Stimulated activated naive CD8-positive, alpha-beta T cell treated with anti-CD3 and anti-CD28 coated beads, Interleukin-15, amount 100 ng/mL, for 72 hours (primary cell): ENCODE measurements at places on chromosomes 12 and 14.

- no peak for DNase-seq
These were observed 6.4 kb upstream of the GAS2L3 start for GRCh38 chr12:100566887-100567637.

DNA sequence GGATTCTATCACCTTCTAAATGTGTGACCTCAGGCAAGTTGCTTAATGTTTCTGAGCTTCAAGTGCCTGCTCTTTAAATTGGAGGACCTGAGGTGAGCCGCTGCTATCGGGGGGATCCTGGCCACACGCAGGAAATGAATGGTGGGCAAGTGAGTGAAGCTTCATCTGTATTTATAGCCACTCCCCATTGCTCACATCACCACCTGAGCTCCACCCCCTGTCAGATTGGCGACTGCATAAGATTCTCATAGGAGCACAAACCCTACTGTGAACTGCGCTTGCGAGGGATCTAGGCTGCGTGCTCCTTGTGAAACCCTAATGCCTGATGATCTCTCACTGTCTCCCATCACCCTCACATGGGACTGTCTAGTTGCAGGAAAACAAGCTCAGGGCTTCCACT lies 158.6 kb upstream of the CCND2 start:
- DNase-seq = peak; percentile 42

- no peak for DNase-seq
These were observed 145.1 kb upstream of the GRIP1 start for GRCh38 chr12:66823857-66824570.

- no peak for DNase-seq
These were observed 35.4 kb upstream of the CCDC60 start for GRCh38 chr12:119299130-119299529.

GRCh38 chr14:100440207-100440631 lies 117.1 kb downstream of the SLC25A47 start:
- peak; percentile 9 for DNase-seq

DNA sequence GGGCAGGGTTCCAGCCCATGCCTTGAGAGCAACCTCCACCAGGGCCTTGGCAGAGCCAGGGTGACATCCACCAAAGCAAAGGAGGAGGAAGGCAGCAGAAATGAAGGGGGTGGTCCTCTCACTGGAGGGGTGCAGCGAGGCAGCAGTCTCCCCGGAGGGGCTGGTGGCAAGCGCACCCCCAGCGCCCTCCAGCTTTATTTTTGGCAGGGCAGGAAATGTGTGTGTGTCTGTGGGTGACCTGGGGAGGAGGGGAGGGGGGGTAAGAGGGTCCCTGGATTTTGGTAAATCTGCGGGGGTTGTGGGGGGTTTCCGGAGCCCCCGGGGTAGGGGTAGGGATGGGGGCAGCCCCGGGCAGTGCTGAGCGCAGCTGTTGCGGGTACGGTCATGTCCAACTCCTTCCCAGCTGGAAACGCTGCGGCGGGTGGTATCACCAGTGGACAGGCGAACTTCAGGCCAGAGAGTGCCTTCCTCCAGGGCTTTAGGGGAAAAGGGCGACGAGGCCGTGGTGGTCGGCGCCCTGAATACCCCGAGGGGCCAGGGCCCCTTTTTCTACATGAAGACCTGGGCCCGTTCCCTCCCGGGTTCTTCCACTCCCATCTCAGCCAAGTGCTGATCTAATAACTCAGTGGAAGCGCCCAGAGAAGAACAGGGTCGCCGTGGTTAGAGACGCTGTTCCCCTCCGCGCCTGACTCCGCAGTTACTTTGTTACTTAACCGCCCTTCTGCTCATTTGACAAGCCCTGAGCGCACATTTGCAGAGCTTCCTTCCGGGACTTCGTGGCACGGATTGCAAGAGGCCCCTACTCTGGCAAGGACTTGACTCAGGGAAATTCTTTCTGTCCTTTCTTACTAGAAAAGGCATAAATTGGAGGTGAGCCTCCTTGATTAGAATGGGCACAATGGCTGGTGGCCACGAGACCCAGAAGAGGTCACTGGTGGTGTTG lies 55.2 kb downstream of the FOS start:
- DNase-seq = peak; percentile 52

DNA sequence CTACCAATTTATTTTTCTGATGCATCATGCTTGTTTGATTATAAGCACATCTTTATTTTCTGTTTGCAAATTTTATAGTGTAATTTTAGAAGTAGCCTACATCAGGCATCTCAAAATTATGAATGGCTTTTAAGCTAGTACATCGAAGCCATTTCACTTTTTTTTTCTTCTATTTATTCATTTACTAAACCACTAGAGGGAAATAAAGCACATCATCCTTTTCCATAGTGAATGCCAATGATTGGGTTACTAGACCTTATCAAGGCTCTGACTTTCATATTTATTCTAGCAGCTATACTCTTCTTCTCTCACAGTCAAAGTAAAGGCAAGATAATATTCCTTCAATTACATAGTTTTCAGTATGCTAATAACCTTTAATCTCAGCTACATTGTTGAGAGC lies 736.4 kb upstream of the LRFN5 start:
- no peak for DNase-seq

DNA sequence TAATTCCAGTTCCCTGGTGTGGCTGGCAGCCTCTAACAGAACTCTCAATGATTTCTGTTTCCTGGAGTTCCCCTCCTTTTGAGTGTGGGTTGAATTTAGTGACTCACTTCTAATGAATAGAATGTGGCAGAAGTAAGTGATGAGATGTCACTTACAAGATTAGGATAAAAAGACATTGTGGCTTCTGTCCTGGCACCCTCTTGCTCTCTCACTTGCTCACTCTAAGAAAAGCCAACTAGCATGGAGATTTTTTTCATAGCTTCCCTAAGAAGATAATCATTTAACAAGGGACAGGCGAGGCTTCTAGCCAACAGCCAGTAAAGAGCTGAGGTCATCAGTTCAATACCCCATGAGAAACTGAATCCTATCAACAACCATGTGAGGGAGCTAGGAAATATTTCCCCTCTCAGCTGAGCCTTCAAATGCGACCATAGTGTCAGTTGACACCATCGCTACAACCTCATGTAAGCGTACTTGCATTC lies 156.7 kb downstream of the TMTC3 start:
- peak; percentile 10 for DNase-seq

GRCh38 chr12:68844788-68845695 lies 37.1 kb downstream of the MDM2 start:
- no peak for DNase-seq

DNA sequence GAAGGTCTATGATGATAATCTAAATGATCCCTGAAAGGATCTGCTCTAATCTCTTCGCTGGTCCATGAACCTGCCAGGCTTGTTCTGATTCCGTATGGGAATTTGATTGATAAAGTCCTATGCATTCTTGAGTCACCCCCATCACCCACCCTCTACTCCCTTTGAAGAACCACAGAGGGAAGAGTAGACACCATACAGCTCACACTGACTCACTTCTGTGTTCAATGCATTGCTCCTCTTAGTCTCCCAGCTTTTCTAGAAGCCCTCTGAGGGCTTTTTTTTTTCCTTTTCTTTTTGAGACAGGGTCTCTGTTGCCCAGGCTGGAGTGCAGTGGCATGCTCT lies 18.5 kb upstream of the GPRC5A start:
- no peak for DNase-seq

GRCh38 chr12:93851257-93851671 lies 174.1 kb downstream of the CRADD start:
- DNase-seq = peak; percentile 79
